ENCODE measurements at places on chromosomes 12 and 14. TPM values are rescaled to one million over a fixed set of nuclear protein-coding genes. Genes with fewer than 3 reads are reported as not detected.

GRCh38 chr12:104182144-104182543 is 33.4 kb upstream of the TXNRD1 start:
- no peak for ATAC-seq

GRCh38 chr12:130642856-130643255 is 73.2 kb downstream of the RIMBP2 start:
- no peak for ATAC-seq

- ATAC-seq: no peak
Observed at GRCh38 chr14:37579274-37579673, 15.8 kb downstream of the FOXA1 start.

DNA sequence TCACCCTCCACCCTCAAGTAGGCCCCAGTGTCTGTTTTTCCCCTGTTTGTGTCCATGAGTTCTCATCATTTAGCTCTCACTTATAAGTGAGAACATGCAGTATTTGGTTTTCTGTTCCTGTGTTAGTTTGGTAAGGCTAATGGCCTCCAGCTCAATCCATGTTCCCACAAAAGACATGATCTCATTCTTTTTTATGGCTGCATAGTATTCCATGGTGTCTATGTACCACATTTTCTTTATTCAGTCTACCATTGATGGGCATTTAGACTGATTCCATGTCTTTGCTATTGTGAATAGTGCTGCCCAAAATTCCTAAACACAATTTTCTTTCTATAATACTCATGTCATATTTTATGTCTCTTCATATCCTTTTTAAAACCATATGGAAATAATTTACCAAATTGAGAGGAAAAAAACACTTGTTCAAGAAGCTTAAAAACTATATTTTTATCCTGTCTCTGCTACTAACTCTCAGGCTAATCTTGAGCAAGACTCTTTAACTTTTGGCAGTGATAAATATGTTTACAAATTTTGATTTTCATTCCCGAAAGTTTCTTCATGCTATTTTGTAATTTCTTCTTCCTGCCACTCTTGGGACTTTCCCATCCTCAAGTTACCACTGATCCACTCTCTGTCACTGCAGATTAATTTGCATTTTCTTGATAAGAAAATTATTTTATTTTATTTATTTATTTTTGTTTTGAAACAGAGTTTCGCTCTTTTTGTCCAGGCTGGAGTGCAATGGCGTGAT is 28.0 kb upstream of the OSBPL8 start:
- no peak for ATAC-seq

DNA sequence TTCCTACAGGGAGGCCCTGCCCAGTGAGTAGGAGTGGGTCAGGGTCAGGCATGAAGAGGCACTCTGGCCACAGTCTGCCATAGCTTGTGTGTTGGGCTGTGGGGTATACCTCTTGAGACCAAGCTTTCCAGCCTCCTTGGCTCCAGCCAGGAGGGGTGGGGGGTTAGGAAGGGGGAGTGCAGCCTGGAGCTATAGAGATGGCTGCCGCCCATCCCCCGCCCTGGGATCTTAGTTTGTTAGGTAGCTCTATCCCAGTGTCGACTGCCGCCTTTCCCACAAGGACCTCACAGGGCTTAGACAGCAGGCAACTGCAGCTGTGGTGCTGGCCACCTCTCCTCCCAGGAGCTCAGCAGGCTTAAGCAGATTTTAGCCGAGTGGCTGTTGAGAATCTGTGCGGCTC is 216.4 kb downstream of the PLCZ1 start:
- ATAC-seq: no peak

GRCh38 chr12:15787778-15788177 is 1.4 kb downstream of the EPS8 start:
- ATAC-seq: no peak

Gene LRRC10
- not detected for total RNA-seq

GRCh38 chr12:117583677-117584225 is 222.3 kb upstream of the NOS1 start:
- no peak for ATAC-seq

DNA sequence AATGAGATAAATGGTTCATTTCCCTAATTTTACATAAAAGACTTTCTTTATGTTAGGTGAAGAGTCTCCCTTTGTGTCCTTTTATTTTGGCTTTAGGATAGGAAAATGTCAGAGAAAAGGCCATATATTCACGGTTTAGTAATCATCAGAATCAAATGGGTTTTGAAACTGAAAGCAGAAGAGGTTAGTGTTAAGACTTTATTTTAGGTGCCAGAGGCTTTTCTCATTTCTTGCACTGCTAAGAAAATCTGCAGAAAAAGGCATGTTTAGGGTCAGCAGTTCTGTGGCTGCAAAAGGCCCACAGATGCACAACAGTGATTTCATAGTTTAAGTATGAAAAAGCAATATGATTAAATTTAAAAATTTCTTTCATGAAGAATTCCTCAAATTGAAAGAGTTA is 80.4 kb upstream of the SINHCAF start:
- no peak for ATAC-seq

DNA sequence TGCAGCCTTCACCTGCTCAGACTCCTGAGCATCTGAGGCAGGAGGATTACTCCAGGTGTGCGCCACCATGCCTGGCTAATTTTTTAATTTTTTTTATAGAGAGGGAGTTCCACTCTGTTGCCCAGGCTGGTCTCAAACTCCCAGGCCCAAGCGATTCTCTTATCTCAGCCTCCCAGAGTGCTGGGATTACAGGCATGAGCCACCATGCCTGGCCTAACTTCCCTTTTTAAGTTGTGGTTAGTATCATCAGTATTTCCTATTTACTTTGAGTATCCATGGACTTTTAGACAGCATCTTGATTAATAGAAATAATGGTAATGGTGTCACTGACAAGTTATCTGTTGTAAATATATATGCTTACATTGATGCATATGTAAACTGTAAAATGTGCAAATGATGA is 116.9 kb downstream of the FGD4 start:
- ATAC-seq: no peak

DNA sequence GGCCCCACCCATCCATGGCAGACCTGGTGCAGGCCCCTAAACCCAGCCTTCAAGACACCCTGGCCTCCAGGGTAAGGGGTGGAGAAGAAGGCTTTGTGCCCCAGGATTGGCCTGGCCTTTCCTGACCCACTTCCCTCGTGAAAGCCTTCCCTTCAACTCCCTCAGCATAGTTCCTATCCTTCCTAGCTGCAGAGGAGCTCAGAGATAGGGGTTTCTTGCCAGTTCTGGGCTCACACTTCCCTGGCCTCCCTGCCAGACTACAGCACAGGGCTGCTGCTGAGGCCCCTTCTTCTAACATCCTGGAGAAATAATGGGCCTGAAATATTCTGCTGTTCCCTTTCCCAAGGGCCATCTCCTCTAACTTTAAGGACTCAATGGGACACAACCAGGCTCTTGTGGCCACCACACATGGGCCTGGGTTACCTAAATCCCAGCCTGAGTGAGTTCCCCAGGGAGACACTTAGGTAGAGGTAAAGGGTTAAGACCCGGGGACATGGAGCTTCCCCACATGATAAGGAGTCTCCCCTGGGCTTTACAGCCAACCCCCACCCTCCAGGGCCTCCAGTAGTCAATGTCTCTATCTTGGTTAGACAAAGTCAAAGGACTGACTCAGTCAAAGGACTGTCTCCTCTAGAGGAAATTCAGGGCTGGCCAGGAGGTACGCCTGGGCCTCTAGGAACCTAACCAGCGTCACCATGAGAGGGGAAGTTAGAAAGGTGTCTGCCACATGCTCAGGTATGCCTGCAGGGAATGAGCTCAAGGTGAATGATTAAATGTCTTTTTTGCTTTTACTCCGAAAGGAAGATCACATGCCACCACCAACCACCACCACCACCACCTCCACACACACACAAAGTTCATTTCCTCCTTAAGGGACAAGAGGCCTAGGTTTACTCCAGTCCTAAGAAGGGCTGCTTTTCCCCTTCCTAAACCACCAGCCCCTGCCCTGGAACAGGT is 7.1 kb downstream of the ZFP36L1 start:
- ATAC-seq: no peak

DNA sequence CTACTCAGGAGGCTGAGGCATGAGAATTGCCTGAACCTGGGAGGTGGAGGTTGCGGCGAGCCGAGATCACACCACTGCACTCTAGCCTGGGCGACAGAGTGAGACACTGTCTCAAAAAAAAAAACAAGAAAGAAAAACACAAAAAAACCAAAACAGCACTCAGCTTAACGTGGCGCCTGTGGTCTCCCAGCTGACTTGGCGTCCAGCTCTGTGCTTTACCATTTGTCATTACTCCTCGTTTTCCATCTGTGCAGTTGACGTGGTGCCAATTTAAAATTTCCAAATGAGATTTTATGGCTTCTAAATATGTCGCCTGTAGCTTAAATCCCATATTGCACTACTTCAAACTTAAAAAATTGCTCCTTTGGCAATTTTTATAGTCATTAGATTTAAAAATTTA is 2.0 kb downstream of the MGP start:
- no peak for ATAC-seq

Gene PKP2
- total RNA-seq: 1.7 TPM

Gene FBRSL1
- total RNA-seq: 11.1 TPM

Gene PRH2
- 1.1 TPM for total RNA-seq

GRCh38 chr12:54935235-54935951 is 49.2 kb downstream of the TESPA1 start:
- ATAC-seq: peak; percentile 69

DNA sequence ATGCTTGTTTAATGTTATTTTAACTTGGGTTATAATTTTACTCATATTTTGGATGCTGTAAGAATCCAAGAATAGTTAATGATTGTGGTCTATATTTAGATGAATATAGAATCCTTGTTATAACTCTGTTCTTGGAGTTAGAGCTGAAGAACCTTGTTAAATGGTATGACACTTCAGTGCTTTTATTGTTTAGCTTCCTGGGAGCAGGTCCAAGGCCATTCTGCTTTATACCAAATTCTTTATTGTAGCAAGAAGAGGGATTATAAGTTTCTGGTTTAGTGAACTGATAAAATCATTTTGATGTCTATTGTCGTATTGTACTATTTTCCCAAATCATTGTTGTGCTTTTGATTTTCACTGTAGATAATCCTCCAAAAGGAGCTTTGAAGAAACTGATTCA is 69.4 kb downstream of the MIA2 start:
- ATAC-seq: no peak

DNA sequence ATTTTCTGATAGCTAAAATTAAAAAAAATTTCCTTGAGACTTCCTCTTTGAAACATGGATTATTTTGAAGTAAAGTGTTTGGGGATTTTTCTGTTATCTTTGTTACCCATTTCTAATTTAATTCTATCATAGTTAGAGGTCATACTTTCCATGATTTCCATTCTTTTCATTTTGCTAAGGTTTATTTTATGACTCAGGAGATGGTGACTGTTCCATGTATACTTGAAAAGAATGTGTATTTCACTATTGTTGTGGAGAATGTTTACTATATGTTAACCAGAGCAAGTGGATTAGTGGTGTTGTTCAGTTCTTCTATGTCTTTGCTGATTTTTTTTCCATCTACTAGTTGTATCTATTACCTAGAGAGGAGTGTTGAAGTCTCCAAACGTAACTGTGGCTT is 250.5 kb upstream of the PELI2 start:
- no peak for ATAC-seq

Gene SYNE3
- total RNA-seq: 1.7 TPM

DNA sequence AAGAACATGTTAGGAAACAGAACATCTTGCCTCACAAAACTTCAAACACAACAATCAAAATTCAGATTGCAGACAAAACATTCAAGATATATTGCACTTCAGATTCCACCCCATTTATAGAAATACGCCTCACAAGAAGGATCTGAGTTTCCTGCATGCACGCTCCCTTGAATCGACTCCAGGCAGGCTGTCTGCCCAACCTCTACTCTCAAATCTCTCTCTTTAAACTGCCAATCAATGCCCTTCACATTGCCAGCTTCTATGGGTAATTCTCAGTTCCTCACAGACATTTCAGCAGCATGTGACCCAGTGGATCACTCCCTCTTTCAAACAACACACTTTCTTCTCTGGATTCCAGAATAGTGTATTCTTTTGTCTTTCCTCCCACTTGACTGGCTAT is 184.1 kb downstream of the PRKD1 start:
- ATAC-seq: no peak

Gene DCAF11
- total RNA-seq: 43.1 TPM

GRCh38 chr12:5691943-5692342 is 253.1 kb downstream of the ANO2 start:
- ATAC-seq: no peak

DNA sequence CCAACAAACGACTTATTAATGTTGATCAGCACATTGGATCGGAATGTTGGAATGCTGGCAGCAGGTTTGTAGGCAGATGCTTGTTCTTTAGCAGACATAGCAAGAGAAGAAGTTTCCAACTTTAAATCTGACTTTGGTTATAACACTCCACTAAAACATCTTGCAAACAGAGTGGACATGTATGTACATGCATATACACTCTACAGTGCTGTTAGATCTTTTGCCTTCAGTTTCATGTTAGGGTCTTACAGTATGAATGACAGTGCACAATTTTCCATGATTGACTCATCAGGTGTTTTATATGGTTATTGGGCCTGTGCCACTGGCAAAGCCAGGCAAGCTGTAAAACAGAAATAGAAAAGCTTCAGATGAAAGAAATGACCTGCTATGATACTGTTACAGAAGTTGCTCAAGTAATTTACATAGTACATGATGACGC is 14.3 kb upstream of the DHRS7 start:
- ATAC-seq: peak; percentile 45

DNA sequence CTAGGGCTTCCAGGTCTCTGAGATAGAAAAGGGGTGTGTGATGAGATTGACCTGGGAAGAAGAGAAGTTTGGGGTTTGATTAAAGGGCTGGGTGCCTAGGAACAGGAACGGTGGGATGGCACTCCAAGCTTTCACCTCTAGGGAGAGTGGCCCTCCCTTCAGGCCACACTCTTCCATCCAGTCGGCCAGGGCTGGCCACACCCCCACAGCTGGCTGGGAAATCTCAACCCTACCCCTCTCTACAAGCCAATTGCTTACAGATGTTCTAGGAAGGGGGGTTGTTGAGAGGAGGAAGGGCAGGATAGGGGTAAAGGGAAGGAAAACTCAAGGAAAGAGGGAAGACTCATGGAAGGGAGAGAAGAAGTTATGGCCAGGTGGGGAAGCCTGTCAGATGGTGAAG is 6.6 kb upstream of the ITGA5 start:
- ATAC-seq: no peak

- peak; percentile 69 for ATAC-seq
Observed at GRCh38 chr12:17076028-17076744, 470.2 kb upstream of the LMO3 start.

DNA sequence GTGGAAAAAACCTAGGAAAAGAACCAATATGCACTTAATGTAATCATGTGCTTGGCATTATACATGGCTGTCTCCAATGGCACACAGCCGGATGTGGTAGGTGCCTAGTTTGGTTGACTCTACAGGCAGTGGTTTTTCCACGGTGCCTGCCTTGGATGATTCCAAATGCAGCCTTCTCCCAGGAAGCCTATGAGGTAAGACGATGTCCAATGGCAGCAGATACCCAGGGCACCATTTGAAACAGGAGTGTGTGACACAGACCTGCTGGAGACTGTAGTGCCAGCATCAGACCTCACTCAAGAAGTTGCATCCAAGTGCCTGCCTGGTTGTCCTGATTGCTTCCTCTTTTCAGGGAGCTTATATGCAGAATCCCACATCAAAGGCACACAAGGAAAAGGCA is 88.0 kb upstream of the VASH1 start:
- ATAC-seq: no peak
